ENCODE measurements at places on chromosomes 3 and 15.

DNA sequence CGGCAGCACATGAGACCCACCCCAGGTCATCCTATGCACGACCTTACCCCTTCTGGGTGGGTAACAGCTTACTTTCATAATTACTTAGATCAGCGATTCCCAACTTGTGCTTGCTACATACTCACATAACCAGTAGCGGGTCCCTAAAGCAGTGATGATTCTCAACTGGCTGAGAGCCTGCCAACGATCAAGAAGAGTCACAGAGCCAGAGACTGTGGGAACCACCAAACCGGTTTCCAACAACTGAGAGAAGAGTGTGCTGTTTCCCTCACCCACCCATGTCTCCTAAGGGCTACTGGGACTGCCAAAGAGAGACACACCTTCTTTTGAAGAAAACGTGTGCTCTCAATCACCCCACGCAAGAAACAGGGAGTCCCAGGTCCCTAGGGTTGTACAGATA, 12.0 kb upstream of the XXYLT1 start:
- no peak for DNase-seq

GRCh38 chr3:114582929-114583328, 289.1 kb downstream of the TIGIT start:
- DNase-seq: no peak

- DNase-seq: no peak
These were observed 10.1 kb downstream of the LYSMD2 start for GRCh38 chr15:51727141-51727897.

DNA sequence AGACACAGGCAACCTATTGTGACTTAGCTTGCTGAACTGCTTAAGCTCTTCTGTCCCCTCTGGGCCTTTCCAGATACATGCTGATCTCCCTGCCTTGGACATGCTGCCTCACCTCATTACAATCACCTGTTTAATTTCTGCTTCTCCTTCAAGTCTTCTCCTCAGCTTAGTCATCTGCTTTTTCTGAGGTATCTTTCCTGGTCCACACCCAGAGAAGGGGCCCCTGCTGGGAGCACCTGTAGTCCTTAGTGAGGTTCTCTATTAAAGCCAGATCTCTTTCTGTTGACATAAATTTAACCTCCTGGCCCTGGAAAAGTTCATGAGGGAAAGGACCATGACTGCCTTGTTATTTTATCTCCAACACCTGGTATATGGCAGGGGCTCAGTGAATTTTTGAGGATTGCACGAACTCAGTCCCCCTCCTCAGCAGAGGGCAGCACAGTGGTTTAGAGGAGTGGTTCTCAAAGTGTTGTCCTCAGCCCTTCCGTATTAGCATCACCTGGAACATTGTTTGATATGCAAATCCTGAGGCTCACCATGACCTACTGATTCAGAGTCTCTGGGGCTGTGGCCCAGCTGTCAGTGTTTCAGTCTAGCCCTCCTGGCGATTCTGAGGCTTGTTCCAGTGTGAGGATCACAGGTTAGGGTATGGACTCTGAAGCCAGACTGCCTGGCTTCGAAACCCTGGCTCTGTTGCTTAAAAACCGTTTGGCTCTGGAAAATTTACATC, 12.7 kb downstream of the COL6A6 start:
- DNase-seq: no peak

DNA sequence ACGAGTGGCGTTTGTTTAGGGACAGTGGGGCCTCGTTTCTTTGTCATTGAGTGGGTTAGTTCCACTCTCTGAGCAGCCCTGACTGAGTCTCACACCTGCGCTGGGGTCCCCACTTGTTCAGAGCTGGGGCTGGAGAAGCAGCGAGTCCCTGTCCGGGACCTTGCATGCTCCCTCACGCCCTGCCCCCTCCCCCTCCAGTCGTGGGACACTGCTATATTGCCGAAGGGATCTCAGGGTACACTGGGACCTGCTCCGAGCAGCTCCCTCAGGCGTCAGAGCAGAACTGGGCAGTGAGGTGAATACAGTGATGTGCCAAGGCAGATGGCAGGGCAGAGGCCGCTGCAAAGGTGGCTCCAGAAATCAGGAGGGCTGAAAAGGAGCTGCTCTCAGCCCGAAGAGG, 59.9 kb upstream of the KLF13 start:
- DNase-seq: no peak

GRCh38 chr3:167397826-167398225, 17.7 kb upstream of the ZBBX start:
- no peak for DNase-seq

GRCh38 chr3:39130693-39131265, 22.6 kb downstream of the CSRNP1 start:
- DNase-seq: no peak

DNA sequence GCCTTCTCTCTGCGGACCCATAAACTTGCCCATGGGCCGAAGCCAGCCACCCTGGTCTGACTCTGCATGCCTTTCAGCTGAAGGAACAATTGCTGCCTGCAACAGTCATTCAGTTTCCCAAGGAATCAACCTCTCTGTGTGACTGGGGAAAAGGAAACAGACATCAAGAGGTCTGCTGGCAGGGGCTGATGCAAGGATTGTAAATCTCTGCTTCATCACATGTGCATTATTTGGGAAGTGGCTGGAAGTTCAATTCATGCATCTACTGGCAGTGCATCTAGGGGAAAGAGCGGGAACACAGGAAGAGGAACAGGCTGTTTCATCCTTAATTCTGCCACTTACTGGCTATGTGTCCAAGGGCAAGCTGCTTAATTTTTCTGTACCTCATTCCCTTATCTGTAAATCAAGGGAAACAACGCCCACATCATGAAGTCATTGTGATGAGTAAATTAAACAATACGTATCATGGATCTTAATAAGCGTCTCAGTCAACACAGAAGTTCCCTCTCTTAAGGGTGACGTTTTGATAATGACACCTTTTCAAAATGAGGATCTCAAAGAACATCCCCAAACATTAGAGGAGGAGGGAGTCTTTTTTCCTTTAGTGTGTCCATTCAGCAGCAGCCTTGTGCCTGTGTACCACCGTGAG, 17.4 kb upstream of the ADPGK start:
- no peak for DNase-seq

Data from stimulated activated CD4-positive, alpha-beta T cell treated with anti-CD3 and anti-CD28 coated beads, Interleukin-1b, Interleukin-23, amount 100 ng/mL, for 1 hour (primary cell).